Mesendoderm (in vitro differentiated cells): ENCODE measurements at places on chromosomes 7 and 10.
A peak's percentile ranks its signal among the peaks of the same experiment; 100 is the strongest.

DNA sequence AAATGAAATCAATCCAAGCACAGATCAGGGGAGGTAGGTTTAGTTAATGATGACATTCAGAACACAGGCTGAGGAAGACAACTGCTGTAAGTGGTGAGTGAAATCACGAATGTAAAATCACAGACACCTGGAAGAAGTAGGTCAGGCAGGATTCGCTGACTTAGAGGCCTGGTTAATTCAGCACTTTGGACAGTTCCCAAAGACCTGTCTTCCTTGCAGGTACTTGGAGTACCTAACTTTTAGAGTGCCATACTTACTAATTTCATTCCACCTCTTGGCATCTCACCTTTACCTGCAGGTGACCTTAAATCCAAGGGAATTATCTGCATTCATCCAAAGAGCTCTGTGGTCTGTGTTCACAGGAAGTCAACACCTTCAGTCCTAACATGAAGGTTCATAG lies 822.3 kb downstream of the PHTF2 start:
- no peaks in the 10 kb centered on the region for H3K36me3 ChIP-seq
- H3K27me3 ChIP-seq = no peaks in the 10 kb centered on the region
- DNase-seq = peak; percentile 76
- H3K4me3 ChIP-seq = no peak overlapping the region
- H3K4me1 ChIP-seq = no peaks in the 10 kb centered on the region
- H3K27ac ChIP-seq = no peak overlapping the region

GRCh38 chr7:142689439-142690120 lies 59.7 kb upstream of the PRSS1 start:
- H3K36me3 ChIP-seq = no peaks in the 10 kb centered on the region
- no peak for DNase-seq
- no peaks in the 10 kb centered on the region for H3K27me3 ChIP-seq
- H3K4me3 ChIP-seq = no peak overlapping the region

- no peak overlapping the region for H3K27ac ChIP-seq
- no peaks in the 10 kb centered on the region for H3K4me1 ChIP-seq
- H3K36me3 ChIP-seq = peaks cover 9% of the 10 kb centered on the region
- DNase-seq = no peak
- no peak overlapping the region for H3K4me3 ChIP-seq
- no peaks in the 10 kb centered on the region for H3K27me3 ChIP-seq
Observed at GRCh38 chr7:6143997-6144396, 112.8 kb downstream of the ANKRD61 start.

DNA sequence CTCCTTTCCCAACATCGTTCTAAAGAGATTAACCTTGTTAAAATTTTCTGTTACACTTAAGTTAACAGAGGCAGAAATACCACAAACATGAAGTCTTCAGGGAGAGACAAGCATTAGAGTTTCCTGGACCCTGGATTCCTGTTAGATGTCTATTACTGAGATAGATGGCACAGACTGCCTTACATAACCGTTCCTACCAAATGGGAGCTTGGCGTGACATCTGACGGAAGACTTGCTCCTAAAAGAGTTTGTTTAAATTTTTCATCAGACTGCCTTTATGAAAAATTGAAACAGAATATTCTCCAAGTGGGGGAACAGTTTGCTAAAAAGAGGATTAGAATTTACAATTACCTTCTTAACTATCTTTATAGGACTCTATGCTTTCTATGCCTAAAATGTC lies 22.7 kb downstream of the ANK3 start:
- no peak overlapping the region for H3K4me3 ChIP-seq
- no peak for DNase-seq
- H3K4me1 ChIP-seq = no peaks in the 10 kb centered on the region
- no peaks in the 10 kb centered on the region for H3K27me3 ChIP-seq

DNA sequence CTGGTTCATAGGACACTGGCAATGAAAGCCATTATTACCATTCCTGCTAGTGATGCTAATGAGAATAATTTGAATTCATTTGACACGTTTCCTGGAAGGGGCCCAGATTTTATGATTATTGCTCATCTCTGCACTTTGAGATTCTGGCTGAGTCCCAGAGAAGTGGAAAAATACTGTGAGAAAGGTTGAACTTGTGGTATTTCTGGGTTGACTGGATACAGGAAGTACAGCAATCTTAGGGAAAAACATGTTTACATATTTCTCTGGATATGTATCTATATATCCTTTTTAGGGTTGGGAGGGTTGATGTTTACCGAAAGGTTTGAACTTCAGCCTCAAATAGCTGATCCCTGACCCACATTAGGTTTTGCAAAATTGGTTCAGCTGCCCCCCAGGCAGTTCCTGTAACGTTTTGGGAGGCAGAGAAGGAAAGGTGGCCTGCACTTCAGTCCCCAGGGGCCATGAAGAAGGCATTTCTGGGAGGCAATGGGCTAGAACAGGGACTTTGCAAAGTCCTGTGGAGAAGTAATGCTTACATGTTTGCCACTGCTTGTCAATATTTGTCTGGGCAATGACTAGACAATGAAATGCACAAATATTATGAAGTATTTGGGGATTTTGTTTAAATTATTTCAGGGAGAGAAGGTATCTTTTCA lies 253.7 kb upstream of the PITRM1 start:
- no peaks in the 10 kb centered on the region for H3K27me3 ChIP-seq
- no peaks in the 10 kb centered on the region for H3K4me1 ChIP-seq
- H3K4me3 ChIP-seq = no peak overlapping the region
- no peak for DNase-seq
- H3K27ac ChIP-seq = no peak overlapping the region

GRCh38 chr7:84675633-84676034 lies 481.0 kb upstream of the SEMA3A start:
- no peaks in the 10 kb centered on the region for H3K27me3 ChIP-seq
- no peaks in the 10 kb centered on the region for H3K4me1 ChIP-seq
- peak; percentile 22 for DNase-seq
- H3K36me3 ChIP-seq = no peaks in the 10 kb centered on the region
- H3K27ac ChIP-seq = no peak overlapping the region
